Stimulated activated CD8-positive, alpha-beta memory T cell treated with anti-CD3 and anti-CD28 coated beads, Interleukin-4, amount 100 ng/mL, for 4 hours (primary cell): ENCODE measurements at places on chromosomes 5 and 9.

DNA sequence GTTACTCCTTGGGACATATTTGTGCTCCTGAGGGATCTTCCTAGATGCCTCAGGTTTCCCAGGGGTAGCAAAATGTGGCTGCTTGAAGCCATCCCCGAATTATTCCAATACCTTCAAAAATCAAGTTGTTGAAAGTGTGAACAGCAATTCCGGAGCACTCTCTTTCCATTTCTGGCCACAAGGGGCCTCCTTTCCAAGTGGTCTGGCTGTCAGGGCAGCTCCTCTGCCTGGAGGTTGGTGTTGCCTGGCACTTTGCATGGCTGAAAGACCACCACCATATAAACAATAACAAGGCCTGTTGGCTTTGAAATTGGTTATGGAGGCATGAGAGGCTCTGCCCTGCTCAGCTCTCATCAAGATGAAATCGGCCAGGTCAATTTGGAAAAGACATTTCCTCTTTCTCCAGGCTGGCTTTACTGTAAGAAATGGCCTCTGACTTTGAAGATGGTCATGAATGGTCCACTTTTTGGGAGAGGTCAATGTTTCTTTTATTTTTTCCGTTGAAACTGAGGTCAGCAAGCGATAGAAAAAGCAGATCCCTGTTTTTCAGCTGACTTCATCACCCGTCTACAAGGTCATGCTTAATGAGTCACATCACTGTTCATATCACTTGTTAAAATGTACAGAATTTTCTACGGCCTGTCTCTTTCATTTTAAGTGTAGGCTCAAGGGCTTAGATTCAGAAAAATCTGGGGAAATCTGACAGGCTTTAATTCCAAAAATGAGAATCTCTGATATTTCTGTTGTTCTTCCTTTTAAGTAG lies 481.1 kb upstream of the ZNF608 start:
- DNase-seq = no peak

GRCh38 chr5:161311146-161311708 lies 235.3 kb downstream of the GABRB2 start:
- no peak for DNase-seq

GRCh38 chr5:40754381-40755092 lies 1.2 kb downstream of the TTC33 start:
- DNase-seq = no peak

- no peak for DNase-seq
Observed at GRCh38 chr9:17571825-17572224, 7.0 kb upstream of the SH3GL2 start.
